IMR-90 (cell line): ENCODE measurements at places on chromosomes 6 and 20. TPM values are rescaled to one million over a fixed set of nuclear protein-coding genes. Genes with fewer than 3 reads are reported as not detected.

- no peak for DNase-seq
Observed at GRCh38 chr20:34011275-34011674, 17.6 kb downstream of the RALY start.

TRIM31 gene
- not detected in 2 replicates for polyA plus RNA-seq

- DNase-seq: no peak
Observed at GRCh38 chr20:50223039-50224005, 32.7 kb downstream of the CEBPB start.

GRCh38 chr6:37646986-37647764, 50.5 kb downstream of the MDGA1 start:
- no peak for DNase-seq

DNA sequence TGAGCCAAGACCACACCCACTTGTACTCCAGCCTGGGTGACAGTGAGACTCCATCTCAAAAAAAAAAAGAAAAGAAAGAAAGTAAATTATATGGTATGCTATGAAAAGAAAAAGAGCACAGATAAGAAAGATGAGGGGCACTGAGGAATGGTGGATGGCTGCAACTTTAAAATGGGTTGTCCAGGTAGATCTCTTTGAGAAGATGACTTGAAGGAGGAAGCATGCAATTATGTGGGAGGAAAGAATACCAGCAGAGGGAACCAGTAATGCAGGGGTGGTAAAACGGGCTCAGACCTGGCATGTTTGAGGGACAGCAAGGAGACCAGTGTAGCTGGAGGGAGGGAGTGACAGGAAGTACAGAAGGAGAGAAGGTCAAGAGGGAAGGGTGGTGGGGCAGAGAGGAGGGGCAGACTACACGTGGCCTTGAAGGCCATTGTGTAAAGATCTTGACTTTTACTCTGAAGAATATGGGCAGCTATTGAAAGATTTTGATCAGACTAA, 22.3 kb downstream of the LINC00237 start:
- no peak for DNase-seq

KHDC1L gene
- 0.22 and 0.68 TPM in 2 replicates for polyA plus RNA-seq

DZANK1 gene
- 1.1 TPM in 2 replicates for polyA plus RNA-seq

- no peak for DNase-seq
Observed at GRCh38 chr6:52109171-52109571, 21.8 kb upstream of the PKHD1 start.

DNA sequence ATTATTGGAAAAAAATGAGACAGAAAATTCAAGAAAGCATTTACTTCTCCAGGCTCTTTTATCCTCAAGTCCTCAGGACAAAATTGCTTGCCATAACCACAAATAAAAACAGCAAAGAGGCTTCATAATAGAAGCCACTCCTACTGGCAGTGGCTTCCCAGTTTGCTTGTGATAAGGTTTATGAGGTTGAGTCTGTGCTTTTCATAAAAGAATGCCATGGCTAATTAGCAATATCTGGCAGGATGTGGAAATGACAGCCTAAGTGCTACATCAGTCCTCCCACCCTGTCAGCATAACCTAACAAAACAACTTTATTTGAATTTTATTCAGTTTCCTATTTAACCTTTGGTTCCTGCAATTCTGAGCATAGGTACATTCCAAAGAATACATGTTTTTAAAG, 80.9 kb upstream of the HTR1E start:
- no peak for DNase-seq

DNA sequence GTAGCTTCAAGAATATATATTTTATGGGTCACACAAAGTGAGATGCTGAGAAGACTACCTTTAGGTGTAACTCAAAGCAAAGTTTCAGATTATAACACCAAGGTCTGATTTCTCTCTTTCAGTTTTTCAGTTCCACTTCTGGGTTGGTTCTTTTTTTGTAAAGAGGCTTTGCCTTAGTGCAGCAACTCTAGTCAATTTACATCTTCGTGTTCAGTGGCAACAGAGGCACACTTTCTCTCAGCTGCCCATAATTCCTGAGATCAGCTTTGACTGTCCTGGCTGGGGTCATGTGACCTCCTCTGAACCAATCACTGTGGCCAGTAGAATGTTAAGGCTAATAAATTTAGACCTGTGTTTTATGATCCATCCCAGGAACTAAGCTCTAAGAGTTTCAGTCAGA, 120.2 kb downstream of the TINAG start:
- DNase-seq: no peak

GRCh38 chr20:3924304-3925112, 35.3 kb downstream of the PANK2 start:
- DNase-seq: no peak

C6orf136 gene
- 11.7 and 12.8 TPM in 2 replicates for polyA plus RNA-seq

DEFB128 gene
- not detected in 2 replicates for polyA plus RNA-seq

BCAS1 gene
- not detected in 2 replicates for polyA plus RNA-seq

DNA sequence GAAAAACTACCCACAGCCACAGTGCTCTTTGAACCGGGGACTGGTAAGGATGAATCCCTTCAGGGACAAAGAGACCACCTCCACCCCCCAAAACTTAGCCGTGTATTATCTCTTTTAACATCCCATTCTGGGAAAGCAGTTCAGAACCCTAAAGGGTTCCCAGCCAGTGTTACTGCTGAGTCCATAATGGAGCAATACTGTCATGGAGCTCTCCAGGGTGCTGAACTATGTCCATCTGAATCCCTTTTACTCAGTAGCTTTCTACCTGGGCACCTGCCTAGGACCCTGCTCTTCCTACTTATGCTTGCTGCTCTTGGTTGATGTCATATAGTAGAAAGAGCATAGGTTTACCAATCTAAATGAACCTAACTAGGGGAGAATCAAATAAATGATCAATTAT, 22.3 kb upstream of the SAYSD1 start:
- DNase-seq: peak; percentile 41

TRIM38 gene
- polyA plus RNA-seq: 3.3 and 4.1 TPM in 2 replicates

PDSS2 gene
- 9.2 and 10.1 TPM in 2 replicates for polyA plus RNA-seq

- DNase-seq: no peak
Observed at GRCh38 chr20:43590036-43590391, 723 bp upstream of the IFT52 start.
